Calu3 (cell line): ENCODE measurements at places on chromosomes 11 and 22. TPM values are rescaled to one million over a fixed set of nuclear protein-coding genes. Genes with fewer than 3 reads are reported as not detected.
A peak's percentile ranks its signal among the peaks of the same experiment; 100 is the strongest.

The KRTAP5-2 gene
- total RNA-seq = not detected in 2 replicates

The GSTT2 gene
- 0.64 and 0.85 TPM in 2 replicates for total RNA-seq

The KCNQ1 gene
- total RNA-seq = 7.4 and 9.2 TPM in 2 replicates

The AP2A2 gene
- 82.9 and 92.9 TPM in 2 replicates for total RNA-seq

The RTN4RL2 gene
- total RNA-seq = 1.9 and 3.6 TPM in 2 replicates

The CSNK2A3 gene
- total RNA-seq = 0.86 and 1.1 TPM in 2 replicates

The RFPL3 gene
- total RNA-seq = not detected in 2 replicates

The P2RY2 gene
- total RNA-seq = 1.6 and 2.3 TPM in 2 replicates

The SIPA1 gene
- 33.0 and 41.3 TPM in 2 replicates for total RNA-seq

The BIRC3 gene
- total RNA-seq = 69.4 and 85.6 TPM in 2 replicates

The GALNT18 gene
- 9.2 and 9.9 TPM in 2 replicates for total RNA-seq

The KDM4E gene
- total RNA-seq = not detected in 2 replicates

The SLC6A5 gene
- total RNA-seq = not detected in 2 replicates

The CALCA gene
- 1.2 TPM in 1 of 2 replicates, not detected in the other for total RNA-seq

DNA sequence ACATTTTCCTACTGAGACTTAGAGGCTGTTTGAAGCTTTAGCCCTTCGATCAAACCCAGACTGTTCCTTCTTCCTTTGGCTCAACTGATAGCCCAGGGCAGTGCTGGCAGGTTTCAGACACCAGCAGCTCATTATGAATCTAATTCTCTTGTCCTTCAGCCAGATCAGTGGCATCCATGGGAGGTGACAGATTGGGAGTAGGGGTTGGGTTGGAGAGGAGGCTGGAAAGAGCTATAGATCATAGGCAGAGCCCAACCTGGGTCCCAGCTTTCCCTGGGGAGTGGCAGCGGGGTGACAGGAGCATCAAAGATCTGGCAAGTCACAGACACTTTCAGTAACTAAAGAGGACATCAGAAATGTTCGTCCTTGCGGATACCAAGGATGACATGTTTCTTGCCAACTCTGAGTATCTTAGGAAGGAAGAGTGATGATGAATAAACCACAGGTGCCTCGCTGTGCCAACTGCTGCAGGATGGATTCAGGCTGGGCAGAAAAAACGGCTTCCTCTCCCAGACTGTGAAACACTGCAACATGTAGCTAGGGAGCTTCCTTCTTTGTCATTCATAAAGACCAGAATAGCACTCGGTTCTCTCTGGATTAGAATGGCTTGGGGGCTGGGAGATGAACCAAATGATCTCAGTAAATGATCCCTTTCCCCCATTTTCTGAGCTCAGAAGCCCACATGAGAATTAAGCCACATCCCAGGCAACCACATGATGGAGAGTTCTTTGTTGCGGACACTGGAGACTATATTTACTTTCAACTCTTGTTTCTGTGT lies 19.1 kb downstream of the ABCC8 start:
- no peak overlapping the region for H3K4me3 ChIP-seq
- H3K27me3 ChIP-seq = peaks cover 75% of the 10 kb centered on the region
- DNase-seq = no peak
- H3K4me1 ChIP-seq = no peaks in the 10 kb centered on the region
- H3K36me3 ChIP-seq = no peaks in the 10 kb centered on the region

DNA sequence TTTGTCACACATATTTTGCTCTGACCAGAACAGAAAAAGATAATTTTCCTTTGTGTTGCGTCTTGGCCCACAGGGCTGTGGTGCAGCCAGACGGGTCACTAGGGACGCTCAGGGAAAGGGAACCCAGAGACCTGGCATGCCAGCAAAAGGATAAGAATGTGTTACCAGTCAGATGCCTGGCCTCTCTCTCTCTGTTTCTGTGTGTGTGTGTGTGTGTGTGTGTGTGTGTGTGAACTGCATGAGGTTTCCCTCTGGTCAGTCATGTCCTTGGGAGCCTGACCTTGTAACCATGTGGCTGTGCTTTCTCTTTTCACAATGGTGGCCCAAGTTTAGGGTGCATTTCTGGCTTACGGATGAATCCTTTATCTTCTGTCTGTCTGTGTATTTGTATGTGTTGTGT lies 25.4 kb downstream of the CCKBR start:
- H3K4me3 ChIP-seq = no peak overlapping the region
- H3K36me3 ChIP-seq = no peaks in the 10 kb centered on the region
- H3K27me3 ChIP-seq = peaks cover 50% of the 10 kb centered on the region
- no peaks in the 10 kb centered on the region for H3K4me1 ChIP-seq

GRCh38 chr11:27456140-27456794 lies 16.3 kb downstream of the LGR4 start:
- H3K27me3 ChIP-seq = no peaks in the 10 kb centered on the region
- peaks cover 67% of the 10 kb centered on the region for H3K4me1 ChIP-seq
- DNase-seq = no peak

DNA sequence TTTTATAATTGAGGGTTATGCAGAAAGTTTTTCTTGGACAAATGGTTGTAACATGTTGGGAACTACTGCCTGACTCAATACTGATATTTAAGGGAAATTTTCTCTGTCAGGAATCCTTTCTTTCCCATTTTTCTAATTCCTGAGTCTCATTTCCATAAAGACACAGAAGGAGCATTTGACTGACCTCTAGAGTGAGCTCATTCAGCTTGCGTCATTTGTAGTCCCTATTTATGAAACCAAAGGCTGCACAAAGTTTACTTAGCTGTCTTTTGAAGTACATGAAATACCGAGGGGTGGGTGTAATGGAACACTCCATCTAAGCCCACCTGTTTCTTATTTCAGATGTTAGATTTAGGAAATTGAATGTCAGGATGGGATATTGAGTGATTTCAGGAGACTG lies 359.5 kb upstream of the C11orf87 start:
- H3K27me3 ChIP-seq = no peaks in the 10 kb centered on the region
- H3K4me1 ChIP-seq = no peaks in the 10 kb centered on the region
- DNase-seq = no peak

- H3K27me3 ChIP-seq = peaks cover 20% of the 10 kb centered on the region
- DNase-seq = no peak
- H3K36me3 ChIP-seq = no peaks in the 10 kb centered on the region
- H3K4me1 ChIP-seq = no peaks in the 10 kb centered on the region
Observed at GRCh38 chr22:25969286-25969685, 200.0 kb upstream of the SEZ6L start.

- no peaks in the 10 kb centered on the region for H3K27me3 ChIP-seq
- H3K4me3 ChIP-seq = no peak overlapping the region
- peaks cover 20% of the 10 kb centered on the region for H3K36me3 ChIP-seq
- DNase-seq = no peak
- H3K4me1 ChIP-seq = no peaks in the 10 kb centered on the region
- H3K27ac ChIP-seq = no peak overlapping the region
Observed at GRCh38 chr22:24091551-24092420, 80.7 kb downstream of the CABIN1 start.

GRCh38 chr11:118139578-118139977 lies 13.0 kb downstream of the SCN4B start:
- H3K27ac ChIP-seq = no peak overlapping the region
- H3K4me1 ChIP-seq = peaks cover 9% of the 10 kb centered on the region
- peaks cover 91% of the 10 kb centered on the region for H3K27me3 ChIP-seq
- no peaks in the 10 kb centered on the region for H3K36me3 ChIP-seq

DNA sequence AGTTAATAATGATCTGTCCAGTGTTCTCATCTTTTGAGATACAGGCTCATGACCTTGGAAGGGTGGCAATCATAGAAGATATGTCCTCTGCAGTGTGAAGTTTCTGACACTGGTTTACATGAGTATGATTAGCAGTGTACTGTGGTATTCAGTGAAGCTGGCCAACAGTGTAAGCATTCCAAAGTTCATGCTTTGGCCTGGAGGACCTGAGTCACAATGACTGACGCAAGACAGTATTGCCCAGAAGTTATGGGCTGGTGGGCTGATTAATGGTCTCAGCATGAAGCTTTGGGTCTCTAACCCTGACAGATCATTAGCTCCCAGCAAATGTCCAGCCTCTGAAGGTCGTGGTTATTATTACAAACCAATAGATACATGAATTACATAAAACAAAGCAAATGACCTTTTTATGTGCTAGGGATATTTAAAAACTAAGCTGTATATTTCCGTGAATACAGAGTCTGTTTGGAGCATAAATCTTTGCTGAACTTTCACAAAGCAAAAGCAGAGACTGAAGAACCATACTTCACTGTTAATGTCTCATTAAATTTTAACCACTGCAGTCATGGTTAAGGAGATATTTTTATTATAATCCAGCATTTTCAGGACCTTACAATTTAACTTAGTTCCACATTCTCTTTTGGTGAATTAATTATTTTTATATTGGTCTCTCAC lies 28.3 kb upstream of the USP47 start:
- H3K4me1 ChIP-seq = peaks cover 10% of the 10 kb centered on the region
- no peaks in the 10 kb centered on the region for H3K27me3 ChIP-seq
- DNase-seq = peak; percentile 53
- H3K27ac ChIP-seq = peak overlapping the region; percentile 64
- H3K4me3 ChIP-seq = no peak overlapping the region

DNA sequence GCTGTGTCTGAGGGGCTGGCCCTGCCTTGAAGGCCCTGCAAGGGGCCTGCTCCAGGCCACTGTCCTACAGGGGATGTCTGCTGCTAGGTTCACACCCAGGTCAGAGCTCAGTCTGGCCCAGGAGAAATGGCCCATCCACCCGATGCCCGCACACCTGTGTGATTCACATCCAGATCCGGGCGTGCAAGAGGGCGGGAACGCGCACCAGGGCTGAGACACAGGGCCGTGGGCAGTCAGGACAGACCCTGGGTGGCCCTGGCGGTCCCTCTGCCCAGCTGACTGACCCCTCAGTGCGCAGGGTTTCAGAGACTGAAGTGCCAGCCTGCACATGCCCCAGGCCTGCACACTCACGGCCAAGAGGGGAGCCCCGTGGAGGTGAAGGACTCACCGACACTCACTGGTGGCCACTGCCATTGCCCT lies 7.4 kb downstream of the TOLLIP start:
- H3K27me3 ChIP-seq = no peaks in the 10 kb centered on the region
- H3K4me1 ChIP-seq = peaks cover 40% of the 10 kb centered on the region
- peaks cover 34% of the 10 kb centered on the region for H3K36me3 ChIP-seq
- DNase-seq = no peak
- H3K27ac ChIP-seq = no peak overlapping the region

- no peak overlapping the region for H3K27ac ChIP-seq
- no peaks in the 10 kb centered on the region for H3K4me1 ChIP-seq
- no peaks in the 10 kb centered on the region for H3K27me3 ChIP-seq
- DNase-seq = no peak
- no peak overlapping the region for H3K4me3 ChIP-seq
Observed at GRCh38 chr11:15747671-15748070, 608.7 kb downstream of the SOX6 start.

- DNase-seq = no peak
- peaks cover 15% of the 10 kb centered on the region for H3K4me1 ChIP-seq
- no peaks in the 10 kb centered on the region for H3K27me3 ChIP-seq
- no peaks in the 10 kb centered on the region for H3K36me3 ChIP-seq
- no peak overlapping the region for H3K4me3 ChIP-seq
Observed at GRCh38 chr11:72996959-72997358, 145.2 kb downstream of the FCHSD2 start.

- no peaks in the 10 kb centered on the region for H3K27me3 ChIP-seq
- no peak overlapping the region for H3K4me3 ChIP-seq
- H3K27ac ChIP-seq = no peak overlapping the region
Observed at GRCh38 chr11:95853862-95854261, 63.6 kb downstream of the CEP57 start.

DNA sequence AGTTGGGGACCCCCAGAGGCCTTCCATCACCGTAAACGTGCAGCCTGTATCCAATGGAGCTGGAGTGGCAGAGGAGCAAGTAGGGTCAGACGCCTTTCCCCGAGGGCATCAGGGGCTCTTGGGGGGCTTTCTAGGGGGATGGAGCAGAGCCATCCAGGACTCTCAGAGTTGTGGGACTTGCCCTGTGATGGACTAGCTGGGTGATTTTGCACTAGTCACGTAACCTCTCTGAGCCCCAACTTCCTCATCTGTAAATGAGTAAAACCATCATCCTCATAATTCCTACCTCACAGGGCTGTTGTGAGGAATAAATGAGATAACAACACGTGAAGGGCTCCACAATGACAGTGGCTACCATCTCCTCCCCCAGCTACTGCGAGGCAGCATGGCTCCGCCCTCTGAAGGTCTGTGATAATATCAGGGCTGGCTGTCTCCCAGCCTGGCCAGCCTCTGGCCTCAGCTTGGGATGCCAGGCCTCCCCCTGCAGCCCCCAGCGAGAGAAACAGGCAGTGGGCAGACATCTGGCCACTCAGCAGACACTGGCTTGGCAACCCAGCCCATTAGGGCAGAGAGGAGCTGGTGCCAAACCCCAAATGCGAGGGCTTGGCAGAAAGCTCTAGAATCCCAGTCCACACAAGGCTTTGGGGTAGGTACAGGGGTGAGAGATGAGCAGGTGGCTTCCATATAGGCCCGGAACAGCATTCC lies 6.7 kb downstream of the USP2 start:
- no peak for DNase-seq
- H3K4me1 ChIP-seq = peaks cover 1% of the 10 kb centered on the region
- H3K4me3 ChIP-seq = no peak overlapping the region
- no peaks in the 10 kb centered on the region for H3K36me3 ChIP-seq
- no peaks in the 10 kb centered on the region for H3K27me3 ChIP-seq

DNA sequence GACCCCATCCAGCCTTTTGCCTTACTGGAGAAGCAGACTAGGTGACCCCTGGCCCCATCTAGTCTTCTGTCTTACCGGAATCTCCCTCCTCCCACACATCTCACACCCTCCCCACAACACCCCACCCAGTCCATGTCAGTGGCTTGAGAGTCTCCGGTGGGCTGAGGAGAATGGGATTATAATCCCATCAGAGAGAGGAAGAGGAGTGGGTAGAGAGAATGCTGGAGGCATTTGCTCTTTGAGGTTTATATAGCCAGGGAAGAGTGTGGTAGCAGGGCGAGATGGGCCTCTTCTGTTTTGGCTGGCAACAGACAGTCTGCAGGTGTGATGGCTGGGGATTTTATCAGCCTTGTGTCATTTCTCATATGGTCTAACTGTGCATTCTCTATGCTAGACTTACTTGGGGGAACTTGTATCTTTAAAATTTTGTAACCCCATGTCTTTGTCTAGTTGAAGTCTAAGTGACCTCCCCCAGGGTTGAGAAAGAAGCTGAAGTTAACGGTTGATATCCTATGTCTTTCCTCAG lies 50.3 kb downstream of the GRAMD1B start:
- no peaks in the 10 kb centered on the region for H3K4me1 ChIP-seq
- H3K27me3 ChIP-seq = peaks cover 68% of the 10 kb centered on the region
- no peaks in the 10 kb centered on the region for H3K36me3 ChIP-seq
- DNase-seq = no peak
- no peak overlapping the region for H3K4me3 ChIP-seq

GRCh38 chr11:94131047-94131717 lies 2.5 kb downstream of the PANX1 start:
- H3K27ac ChIP-seq = no peak overlapping the region
- peaks cover 37% of the 10 kb centered on the region for H3K4me1 ChIP-seq
- H3K4me3 ChIP-seq = no peak overlapping the region
- no peaks in the 10 kb centered on the region for H3K27me3 ChIP-seq
- peaks cover 5% of the 10 kb centered on the region for H3K36me3 ChIP-seq
- DNase-seq = no peak

- no peak overlapping the region for H3K27ac ChIP-seq
- no peak for DNase-seq
- H3K27me3 ChIP-seq = no peaks in the 10 kb centered on the region
- no peaks in the 10 kb centered on the region for H3K36me3 ChIP-seq
- no peaks in the 10 kb centered on the region for H3K4me1 ChIP-seq
Observed at GRCh38 chr11:67644042-67644441, 4.5 kb upstream of the TBX10 start.

GRCh38 chr11:19597876-19598275 lies 114.8 kb upstream of the NAV2 start:
- peaks cover 4% of the 10 kb centered on the region for H3K36me3 ChIP-seq
- H3K4me1 ChIP-seq = peaks cover 32% of the 10 kb centered on the region
- H3K4me3 ChIP-seq = no peak overlapping the region
- no peak for DNase-seq

GRCh38 chr11:129639300-129639699 lies 176.3 kb upstream of the TMEM45B start:
- H3K4me1 ChIP-seq = peaks cover 41% of the 10 kb centered on the region
- peak; percentile 19 for DNase-seq
- peaks cover 7% of the 10 kb centered on the region for H3K36me3 ChIP-seq
- H3K4me3 ChIP-seq = no peak overlapping the region
